ENCODE measurements at places on chromosomes 12 and 14.

GRCh38 chr12:46131732-46132469 lies 136.9 kb downstream of the SLC38A1 start:
- no peak for DNase-seq

- DNase-seq: no peak
Measured at GRCh38 chr12:110932046-110932445, 11.7 kb upstream of the MYL2 start.

- DNase-seq: no peak
Measured at GRCh38 chr14:54622192-54622958, 55.4 kb downstream of the SAMD4A start.

GRCh38 chr12:120376934-120377572 lies 8.1 kb upstream of the MSI1 start:
- no peak for DNase-seq

- no peak for DNase-seq
Measured at GRCh38 chr14:51883232-51883631, 22.8 kb downstream of the GNG2 start.

DNA sequence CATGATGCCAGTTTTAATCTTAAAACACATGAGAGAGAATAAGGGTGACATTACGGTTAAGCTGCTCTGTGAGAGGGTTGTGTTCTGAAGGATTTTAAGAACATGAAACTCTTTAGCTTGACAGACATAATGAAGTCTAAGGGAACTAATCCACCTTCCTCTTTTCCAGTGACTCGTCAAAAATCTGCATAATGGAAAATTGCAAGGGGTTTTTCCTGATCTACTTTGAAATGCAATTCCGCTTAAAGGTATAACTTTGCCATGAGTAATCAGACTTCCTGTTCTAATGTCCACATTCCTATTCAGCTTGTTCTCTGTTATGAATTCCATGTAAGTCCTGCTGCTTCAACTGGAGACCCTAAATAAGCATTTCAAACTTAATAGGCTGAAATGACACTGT lies at the start of gene ZNF705A:
ZNF705A (plus strand) TSS at position 171 of the 400 bp plus-strand sequence. CDS start 15,611 bp downstream, outside the sequence.
- DNase-seq: peak; percentile 57

DNA sequence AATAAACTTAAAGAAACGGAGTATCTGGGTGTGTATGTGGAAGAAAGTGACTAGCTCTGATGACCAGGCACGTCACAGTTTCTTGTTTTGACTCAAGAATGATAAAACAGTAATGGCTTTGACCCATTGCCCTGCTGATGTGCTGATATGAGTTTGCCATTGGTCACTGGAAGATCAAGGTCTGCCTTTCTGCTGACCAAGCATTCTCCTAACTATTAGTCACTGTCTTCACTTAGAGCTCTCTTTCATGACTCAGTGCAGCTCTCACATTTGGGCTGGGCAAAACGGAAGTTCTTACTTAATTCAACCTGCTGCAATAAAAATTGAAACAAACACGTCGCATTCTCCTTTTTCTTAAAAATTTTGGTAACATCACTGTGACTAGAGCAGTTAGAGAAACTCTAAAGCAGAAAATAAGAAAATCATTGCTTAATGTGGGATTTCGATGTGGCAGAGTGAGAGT lies 366.7 kb downstream of the BTG1 start:
- peak; percentile 94 for DNase-seq

DNA sequence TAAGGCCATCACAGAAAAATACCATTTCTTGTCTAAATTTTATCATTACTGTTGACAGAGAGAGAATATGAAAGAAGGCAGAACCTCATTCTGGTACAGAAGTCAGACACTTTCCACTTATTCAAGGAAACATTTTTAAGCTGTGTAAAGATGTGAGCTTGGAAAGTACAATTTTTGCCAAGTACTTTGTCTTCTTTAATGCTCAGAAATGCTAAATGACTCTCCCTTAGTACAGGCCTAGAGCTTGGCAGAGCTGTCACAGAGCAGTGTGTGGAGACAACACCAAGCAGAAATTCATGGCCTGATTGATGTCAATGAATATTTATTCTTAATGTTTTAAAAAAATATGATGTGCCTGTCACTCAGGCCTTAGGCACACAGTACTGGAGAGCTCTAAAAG lies 20.7 kb downstream of the NT5DC3 start:
- DNase-seq: no peak

DNA sequence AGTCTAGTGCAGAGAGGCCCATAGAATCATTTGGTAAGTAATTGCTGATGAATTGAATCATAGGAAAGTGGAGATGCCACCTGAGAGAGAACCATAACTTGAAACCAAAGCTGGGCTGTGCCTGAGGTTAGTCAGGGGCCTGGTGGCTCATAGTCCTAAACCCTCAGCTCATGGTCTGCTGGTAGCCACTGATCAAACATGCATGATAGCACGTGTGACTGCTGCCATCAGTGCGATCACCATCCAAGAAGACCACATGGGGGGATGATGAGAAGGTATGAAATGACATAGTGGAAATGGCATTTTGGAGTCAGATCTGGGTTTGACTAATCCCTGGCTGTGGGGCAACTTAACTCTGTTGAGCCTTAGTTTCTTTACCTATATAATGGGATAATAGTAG lies 190.5 kb downstream of the CACNA1C start:
- DNase-seq: no peak

DNA sequence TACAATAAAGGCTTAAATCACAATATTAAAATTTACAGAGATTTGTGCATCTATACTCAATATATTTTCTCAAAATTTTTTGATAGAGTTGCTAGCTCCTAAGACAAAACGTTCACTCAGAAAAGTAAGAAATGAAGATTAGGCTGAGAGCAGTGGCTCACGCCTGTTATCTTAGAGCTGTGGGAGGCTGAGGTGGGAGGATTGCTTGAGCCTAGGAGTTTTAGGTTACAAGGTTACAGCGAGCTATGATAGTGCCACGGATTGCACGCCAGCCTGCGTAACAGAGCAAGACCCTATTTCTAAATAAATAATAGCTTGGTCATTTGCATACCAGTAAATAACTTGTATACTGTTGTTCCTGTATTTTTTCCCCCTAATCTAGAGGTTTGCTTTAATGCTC lies 35.0 kb upstream of the CFL2 start:
- DNase-seq: no peak

GRCh38 chr12:5577741-5578140 lies 145.8 kb downstream of the NTF3 start:
- no peak for DNase-seq

DNA sequence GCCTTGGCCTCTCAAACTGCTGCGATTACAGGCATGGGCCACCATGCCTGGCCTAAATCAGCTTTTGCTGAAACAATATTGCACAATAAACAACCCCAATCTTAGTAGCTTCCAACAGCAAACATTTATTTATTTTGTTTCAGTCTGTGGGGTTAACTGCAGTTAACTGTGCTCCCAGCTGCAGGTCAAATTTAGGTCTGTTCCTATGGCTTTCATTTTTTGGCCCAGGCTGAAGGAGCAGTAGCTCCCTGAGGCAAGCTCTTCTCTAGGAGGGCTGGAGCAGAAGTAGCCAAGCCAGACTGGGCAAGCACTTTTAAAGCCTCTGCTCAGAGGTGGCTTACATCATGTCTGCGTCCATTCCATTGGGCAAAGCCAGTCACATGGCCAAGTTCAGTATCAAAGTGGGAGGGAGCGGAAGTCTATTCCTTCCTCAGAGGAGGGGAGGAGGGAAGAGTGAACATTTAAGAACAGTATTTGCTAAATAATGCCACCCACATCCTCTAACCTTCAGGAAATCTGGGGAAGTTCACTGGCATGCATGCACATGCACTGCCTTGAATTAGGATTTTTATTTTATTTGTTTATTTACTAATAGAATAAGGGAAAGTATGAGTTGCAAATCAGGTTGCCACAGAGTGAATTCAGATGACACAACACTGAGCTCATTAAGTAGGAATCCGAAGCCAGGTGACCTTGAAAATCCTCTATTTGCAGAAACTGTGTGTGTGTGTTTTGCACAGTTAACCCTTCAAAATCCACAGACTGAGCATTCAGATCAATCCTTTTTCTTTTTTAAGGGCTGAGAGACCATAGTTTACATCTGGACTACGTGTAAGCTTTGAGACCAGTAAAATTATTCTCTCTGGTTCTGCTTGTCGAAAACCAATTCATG lies 122.0 kb upstream of the SEL1L start:
- DNase-seq: no peak

- no peak for DNase-seq
Measured at GRCh38 chr12:121769831-121770301, 23.6 kb downstream of the RHOF start.

DNA sequence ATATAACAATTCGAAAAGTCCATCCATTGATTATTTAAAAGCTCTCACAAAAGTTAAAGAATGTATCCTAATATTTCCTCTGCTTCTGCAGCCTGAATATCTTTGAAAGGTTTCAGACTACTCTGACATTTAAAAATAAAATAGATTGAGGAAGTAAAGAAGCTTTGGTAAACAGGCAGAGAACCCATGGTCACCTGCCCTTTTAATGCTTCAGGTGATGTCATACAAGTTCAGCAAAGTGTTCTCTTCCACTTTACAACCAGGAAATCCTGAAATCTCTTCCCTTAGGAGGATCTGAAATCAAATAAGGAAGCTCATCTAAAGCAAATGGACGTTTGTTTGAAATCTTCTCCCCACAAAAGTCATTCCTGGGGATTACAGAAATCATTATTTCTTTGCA lies 322.4 kb downstream of the PDZRN4 start:
- DNase-seq: no peak
